Fibroblast of the aortic adventitia (primary cell): ENCODE measurements at places on chromosomes 13 and 19. TPM values are rescaled to one million over a fixed set of nuclear protein-coding genes. Genes with fewer than 3 reads are reported as not detected.

Gene CYP4F22
- not detected in 2 replicates for total RNA-seq

Gene CARM1
- total RNA-seq: 16.4 and 39.6 TPM in 2 replicates

Gene ADPRHL1
- 2.4 and 2.8 TPM in 2 replicates for total RNA-seq

Gene ALKBH6
- total RNA-seq: 14.2 and 15.5 TPM in 2 replicates

Gene RASAL3
- total RNA-seq: not detected in 2 replicates

Gene DDX49
- 30.8 and 42.1 TPM in 2 replicates for total RNA-seq

Gene ZNF177
- 1.1 and 8.9 TPM in 2 replicates for total RNA-seq

Gene ACP7
- 0.45 TPM in 1 of 2 replicates, not detected in the other for total RNA-seq

Gene GPR18
- not detected in 2 replicates for total RNA-seq

Gene FAM124A
- 3.3 TPM in 1 of 2 replicates, not detected in the other for total RNA-seq

Gene NEK3
- total RNA-seq: 12.3 and 33.9 TPM in 2 replicates

Gene PNMA8B
- total RNA-seq: 1.6 and 6.3 TPM in 2 replicates

Gene ANGPTL4
- total RNA-seq: 4.4 and 22.8 TPM in 2 replicates

Gene SIGLEC8
- not detected in 2 replicates for total RNA-seq

Gene AMER2
- not detected in 2 replicates for total RNA-seq

Gene CEACAM16
- total RNA-seq: not detected in 2 replicates

Gene ZNF814
- total RNA-seq: 5.0 and 10.3 TPM in 2 replicates

Gene KLK15
- not detected in 2 replicates for total RNA-seq

Gene PTH2
- total RNA-seq: not detected in 2 replicates

Gene ZNF320
- 7.3 and 12.0 TPM in 2 replicates for total RNA-seq

Gene FLT3
- total RNA-seq: not detected in 2 replicates

Gene HOMER3
- 68.7 and 131 TPM in 2 replicates for total RNA-seq

Gene RGL3
- total RNA-seq: 0.41 and 2.3 TPM in 2 replicates

Gene KASH5
- not detected in 2 replicates for total RNA-seq

Gene RASL11A
- total RNA-seq: 2.3 and 13.3 TPM in 2 replicates

Gene TDRD3
- 25.8 and 34.1 TPM in 2 replicates for total RNA-seq

Gene VAV1
- total RNA-seq: not detected in 2 replicates

Gene KLK4
- not detected in 2 replicates for total RNA-seq

Gene RFPL4AL1
- not detected in 2 replicates for total RNA-seq

Gene TEX29
- total RNA-seq: not detected in 2 replicates

Gene KBTBD7
- total RNA-seq: 4.9 and 7.8 TPM in 2 replicates

Gene SSC5D
- 10.7 and 18.7 TPM in 2 replicates for total RNA-seq

Gene ZNF888
- 0.82 and 4.7 TPM in 2 replicates for total RNA-seq

Gene STOML3
- total RNA-seq: not detected in 2 replicates

Gene PCDH17
- total RNA-seq: 0.82 and 1.4 TPM in 2 replicates

Gene KLHL1
- total RNA-seq: not detected in 2 replicates
